ENCODE measurements at places on chromosomes 2 and 18.
A peak's percentile ranks its signal among the peaks of the same experiment; 100 is the strongest.

GRCh38 chr18:62978251-62979049 is 263.1 kb downstream of the PHLPP1 start:
- DNase-seq, result no peak

DNA sequence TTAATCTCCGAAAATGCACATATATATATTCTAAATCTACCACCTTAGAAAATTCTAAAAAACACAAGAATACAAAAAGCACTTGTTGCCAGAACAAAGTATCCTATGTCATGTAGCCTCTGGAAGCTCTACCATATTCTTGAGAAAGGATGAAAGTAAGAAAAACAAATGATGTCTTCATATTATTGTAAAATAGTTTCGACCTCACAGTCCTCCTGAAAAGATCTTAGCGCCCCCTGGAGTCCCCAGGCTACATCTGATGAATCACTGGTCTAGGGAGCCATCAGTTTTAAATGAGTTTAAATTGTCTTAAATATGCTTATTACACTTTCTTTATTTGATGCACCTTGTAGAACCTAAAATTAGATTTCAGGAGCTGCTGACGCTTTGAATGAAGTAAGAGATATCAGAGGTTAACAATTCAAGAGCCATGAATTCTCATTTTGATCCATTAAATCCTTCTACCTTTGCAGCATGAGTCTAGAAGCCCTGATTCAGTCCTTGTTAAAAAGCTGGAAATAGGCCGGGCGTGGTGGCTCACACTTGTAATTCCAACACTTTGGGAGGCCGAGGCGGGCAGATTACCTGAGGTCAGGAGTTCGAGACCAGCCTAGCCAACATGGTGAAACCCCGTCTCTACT is 138.8 kb downstream of the MCFD2 start:
- peak; percentile 12 for DNase-seq

GRCh38 chr2:68980956-68981355 is 6.5 kb downstream of the GKN1 start:
- no peak for DNase-seq

DNA sequence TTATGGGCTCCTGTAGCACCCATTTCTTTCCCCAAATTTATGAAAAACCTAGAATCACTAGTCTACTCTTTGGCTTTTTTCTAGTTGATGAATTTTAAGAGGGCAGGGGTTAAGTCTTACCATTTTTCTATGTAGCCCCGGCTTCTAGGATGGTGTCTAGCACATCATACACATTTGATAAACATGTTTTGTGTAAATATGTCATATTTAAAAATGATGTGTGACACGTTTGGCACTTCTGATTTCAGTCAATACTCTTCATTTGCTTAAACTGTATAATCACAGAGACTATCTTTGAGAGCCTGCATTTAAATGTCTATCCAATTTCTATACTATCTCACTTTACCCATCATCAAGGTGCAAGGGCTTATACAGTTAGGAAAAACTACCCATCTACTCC is 331.1 kb downstream of the TDRD15 start:
- DNase-seq, result no peak

GRCh38 chr2:20350041-20350712 is 467 bp downstream of the PUM2 start:
- peak; percentile 44 for DNase-seq

- no peak for DNase-seq
Measured at GRCh38 chr2:75565472-75566462, 5.0 kb upstream of the EVA1A start.

DNA sequence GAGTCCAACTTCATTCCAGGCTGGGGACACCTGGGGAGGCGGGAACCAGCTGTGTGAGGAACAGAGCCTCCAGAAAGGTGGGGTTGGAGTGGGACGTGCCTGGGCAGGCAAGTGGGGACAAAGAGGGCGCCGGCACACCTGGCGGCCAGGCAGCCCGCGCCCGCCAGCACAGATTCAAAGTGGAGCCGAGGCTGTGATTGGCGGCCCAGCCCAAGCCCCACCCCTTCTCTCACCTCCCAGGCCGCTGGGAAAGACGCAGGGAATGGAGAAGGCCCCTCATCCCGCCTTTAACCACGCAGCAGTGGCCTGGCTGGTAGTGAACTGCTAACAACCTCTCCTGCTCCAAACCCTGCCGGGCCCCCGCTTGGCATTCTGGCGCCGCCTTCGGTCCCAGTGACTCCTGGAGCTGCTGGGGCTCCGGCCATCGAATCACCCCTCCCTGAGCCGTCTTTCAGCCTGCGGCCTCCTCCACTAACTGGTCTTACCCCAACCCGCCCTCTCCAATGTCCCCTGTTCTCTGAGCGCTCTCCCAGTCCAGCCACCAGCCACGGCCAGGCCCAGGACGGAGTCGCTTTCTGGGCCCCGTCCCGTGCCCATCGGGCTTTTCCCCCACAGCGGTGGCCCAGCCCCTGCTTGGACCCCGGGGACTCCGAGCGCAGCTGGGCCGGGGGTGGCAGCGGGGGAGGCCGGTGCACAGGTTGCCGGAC is 27.9 kb upstream of the PTMA start:
- DNase-seq, result no peak

DNA sequence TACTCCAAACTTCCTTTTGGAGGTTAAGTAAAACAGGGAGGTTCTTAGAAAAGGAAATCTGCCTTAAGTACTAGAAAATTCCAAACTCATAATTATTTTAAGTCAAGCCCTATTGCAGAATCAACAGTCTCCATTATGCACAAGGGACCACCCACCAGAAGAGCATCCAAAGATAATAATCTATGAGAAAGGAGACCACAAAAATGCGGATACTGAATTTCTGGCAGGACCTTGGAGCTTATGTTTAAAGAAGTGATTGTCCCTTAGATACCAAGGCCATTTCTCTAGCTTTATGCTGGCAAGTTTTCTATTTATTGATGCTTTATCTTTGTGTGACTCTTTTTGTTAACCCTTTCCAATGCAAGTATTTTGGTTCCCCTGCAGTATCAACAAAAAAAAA is 404.0 kb upstream of the MMADHC start:
- no peak for DNase-seq

- DNase-seq, result no peak
Measured at GRCh38 chr18:52730972-52731619, 391.1 kb downstream of the DCC start.

GRCh38 chr18:44826418-44827259 is 146.0 kb downstream of the SETBP1 start:
- DNase-seq, result no peak

GRCh38 chr2:167928434-167928833 is 319.0 kb downstream of the STK39 start:
- DNase-seq, result no peak

- DNase-seq, result no peak
Measured at GRCh38 chr2:102358496-102358895, 2.9 kb downstream of the IL18R1 start.

- no peak for DNase-seq
Measured at GRCh38 chr2:182446087-182446486, 19.3 kb upstream of the PDE1A start.

DNA sequence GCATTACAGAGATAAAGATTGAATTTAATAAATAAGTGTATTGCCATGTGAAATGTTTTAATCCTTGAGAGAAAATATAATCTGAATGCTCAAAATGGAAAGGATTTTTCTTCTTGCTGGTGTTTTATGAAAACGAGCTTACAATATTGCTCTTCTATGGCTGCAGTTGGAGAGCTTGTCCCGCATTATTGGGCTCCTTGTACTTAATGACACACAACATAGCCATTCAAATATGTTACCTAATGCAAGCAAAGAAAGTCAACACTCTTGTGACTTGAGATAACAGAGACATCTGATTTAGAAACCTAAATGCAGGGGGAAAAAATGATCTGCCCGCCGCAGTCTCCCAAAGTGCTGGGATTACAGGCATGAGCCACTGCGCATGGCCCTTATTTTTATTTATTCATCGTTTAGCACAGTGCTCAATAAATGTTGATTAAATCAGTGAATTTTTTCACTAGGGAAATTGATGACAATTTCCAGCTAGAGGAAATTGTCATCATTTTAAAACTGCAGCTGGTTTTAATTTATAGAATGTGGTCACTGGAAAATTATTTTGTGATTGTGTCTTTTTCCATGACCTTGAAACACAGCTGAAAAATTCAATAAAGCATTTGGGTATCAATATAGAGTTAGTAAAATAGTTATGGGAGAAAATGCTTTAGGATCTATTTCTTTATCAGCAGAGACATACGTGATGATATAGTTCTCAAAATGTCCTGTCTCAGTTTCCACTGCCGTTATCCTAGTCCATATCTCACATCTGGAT is 2.4 kb upstream of the PRKD3 start:
- no peak for DNase-seq
